ENCODE measurements at places on chromosomes 4 and X.
A peak's percentile ranks its signal among the peaks of the same experiment; 100 is the strongest.

DNA sequence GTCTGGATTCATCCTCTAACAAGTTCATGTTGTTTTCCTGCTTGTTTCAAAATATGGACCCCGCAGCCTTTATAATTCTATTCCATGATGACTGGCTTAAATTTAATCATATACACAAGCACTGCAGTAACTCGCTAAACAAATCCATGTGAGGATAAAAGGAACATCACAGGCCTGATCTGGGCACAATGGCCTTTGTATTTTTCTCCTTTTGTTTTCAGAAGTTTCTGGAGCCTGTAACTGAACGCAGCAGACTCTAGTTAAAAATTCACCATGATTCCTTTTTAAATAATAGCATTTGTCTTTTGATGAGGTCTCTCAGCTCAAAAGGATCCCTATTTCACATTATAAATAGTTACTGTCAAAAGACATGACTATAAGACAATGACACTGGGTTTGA lies 30.2 kb upstream of the TMEM184C start:
- DNase-seq = peak; percentile 19

DNA sequence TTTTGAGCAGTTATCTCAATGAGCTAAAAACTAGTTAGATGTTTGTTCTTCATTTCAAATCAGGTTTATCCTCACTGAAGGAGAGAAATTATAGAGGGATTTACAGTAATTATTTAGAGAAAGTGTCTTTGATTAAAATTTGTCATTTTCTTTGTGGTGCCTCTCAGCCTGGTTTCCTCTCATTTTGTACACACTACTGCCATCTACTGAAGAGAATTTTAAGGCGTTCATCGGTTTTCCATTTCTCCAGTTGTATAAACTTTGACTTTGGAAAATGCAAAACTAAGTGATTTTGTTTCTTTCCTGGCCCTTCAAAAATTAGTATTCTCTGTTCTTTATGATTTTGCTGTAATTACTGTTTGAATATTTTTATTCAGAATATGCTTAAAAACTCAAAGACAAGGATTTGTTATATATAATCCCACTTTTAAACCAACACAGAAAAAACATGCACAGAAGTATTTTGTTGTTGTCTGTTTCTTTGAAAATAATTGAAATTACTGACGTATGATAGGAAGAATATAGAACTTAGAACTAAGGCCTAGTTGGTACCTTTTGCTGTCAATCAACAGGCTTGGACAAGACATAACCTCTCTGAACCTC lies 34.4 kb upstream of the ANXA3 start:
- DNase-seq = peak; percentile 60

DNA sequence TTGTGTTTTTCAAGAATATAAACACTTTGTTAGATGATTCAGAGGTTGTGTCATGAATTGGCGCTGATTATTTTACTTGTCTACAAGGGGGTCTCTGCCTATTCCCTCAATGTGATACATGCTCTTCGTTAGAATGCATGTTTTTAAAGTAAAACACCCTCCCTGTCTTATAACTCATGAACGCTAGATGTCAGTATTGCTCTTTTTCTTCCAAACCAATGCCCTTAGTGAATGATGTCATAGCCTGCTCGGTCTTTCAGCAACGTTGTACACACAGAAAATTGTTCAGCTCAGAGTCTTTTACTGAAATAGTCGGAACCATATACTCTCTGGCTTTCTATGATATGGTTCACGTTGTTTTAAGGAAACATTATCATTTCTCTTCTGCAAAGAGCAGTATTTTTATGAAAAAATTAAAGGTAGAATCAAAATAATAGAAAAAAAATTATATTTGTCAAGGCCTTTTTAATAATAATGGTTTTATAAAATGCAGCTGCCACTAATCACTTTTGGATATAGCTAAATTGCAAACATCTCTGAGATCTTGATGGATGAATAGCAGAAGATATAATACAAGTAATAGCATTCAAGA lies 292.9 kb downstream of the TLL1 start:
- peak; percentile 67 for DNase-seq

- no peak for DNase-seq
These were observed 375.2 kb downstream of the MAGEE1 start for GRCh38 chrX:76802708-76803107.

DNA sequence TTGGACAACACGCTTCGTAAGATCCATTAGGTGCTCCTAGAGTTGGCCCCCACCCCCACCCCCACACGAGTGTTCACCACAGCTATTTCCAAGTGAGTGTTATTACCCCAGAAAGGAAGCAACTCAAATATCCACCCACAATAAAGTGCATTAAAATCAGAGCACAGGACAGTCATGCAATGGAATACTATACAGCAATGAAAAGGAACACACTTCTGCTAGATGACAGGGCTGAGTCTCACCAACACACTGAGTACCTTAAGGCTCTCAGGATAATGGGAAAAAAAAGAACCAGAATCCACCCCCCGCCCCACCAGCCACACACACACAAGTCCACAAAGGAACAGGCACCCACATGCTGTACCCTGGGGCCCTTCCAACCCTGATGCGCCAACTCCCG lies 21.0 kb downstream of the LRPAP1 start:
- no peak for DNase-seq

DNA sequence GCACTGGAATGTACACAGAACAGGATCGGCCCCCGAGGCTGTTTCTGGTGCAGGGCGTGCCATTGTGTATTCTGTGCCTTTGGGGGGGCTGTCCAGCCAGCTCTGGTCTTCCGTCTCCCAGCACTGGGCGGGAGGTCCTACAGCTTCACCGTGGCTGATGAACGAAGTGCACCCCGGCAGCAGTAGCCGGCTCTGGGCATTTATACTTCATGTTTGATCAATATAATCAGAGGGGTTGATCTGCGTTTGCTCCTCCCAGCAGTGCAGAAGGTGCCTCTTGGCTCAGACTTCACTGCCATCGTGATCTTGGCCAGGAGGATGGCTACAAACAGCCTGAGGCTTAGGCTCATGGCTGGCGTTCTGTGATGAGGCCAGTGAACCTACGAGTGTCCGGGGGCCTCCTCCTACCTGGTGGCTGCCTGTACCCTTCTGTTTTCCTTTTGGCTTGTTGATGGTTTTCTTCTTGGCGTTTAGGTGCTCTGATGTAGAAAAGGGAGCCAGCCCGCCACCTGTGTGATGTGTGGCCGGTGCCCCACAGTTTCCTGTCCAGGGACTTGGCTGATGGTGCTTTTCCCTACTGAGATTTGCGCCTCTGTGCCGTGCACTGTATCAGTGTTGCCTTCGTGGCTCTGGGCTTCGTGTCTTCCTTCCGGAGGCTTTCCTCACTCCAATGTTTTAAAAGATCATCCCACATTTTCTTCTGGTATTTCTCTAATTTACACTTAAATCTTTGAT lies 31.2 kb upstream of the HGFAC start:
- no peak for DNase-seq

All from retina (tissue), 1 donor.